NCI-H510A (cell line): ENCODE measurements at places on chromosomes 11 and 22.

- DNase-seq: no peak
Measured at GRCh38 chr11:131626788-131627187, 256.4 kb downstream of the NTM start.

GRCh38 chr11:695538-696248 lies at the start of gene TMEM80:
Gene TMEM80, plus strand, starts transcription at chr11:695816. Its CDS starts 12 bp downstream, at chr11:695828.
- peak; percentile 85 for DNase-seq

- DNase-seq: no peak
Measured at GRCh38 chr11:94793002-94793401, 24.8 kb downstream of the AMOTL1 start.

DNA sequence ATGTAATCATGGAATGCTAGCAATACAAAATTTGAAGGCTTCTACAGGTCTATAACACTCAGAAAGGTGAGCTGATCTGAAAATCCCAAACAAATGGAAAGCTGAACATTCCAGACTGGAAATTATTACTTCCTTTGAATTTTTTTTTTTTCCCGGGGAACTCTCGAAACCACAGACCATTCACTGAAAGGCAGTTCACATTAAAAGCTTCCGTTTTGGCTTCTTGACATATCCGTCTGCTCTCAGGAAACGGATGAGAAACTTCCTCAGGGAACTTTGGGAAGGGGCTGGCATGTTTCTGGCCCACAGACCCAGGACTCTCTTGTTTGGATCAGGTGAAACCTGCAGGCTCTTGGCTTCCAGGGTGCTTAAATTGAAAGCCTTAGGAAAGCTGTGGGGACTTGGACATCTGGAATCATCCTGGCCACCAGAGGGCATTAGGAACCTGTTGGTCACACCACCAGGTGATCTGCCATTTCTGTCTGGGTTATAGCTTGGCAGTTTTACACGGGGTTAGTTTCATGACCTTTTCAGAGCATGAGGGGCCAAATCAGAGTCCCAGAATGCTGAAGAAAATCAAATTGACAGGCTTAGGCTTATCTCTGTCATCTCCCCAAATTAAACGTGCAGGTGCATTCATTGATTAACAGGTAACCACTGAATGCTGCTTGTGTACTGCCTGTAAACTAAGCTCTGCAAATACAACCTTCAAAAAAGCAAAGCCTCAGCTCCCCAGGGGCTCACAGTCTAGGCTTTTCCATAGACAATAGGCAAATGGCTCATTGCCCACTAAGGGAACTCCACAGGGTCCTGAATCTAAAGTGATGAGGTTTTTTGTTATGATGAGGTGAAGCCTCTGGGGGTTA lies 22.7 kb upstream of the GRAMD1B start:
- no peak for DNase-seq

DNA sequence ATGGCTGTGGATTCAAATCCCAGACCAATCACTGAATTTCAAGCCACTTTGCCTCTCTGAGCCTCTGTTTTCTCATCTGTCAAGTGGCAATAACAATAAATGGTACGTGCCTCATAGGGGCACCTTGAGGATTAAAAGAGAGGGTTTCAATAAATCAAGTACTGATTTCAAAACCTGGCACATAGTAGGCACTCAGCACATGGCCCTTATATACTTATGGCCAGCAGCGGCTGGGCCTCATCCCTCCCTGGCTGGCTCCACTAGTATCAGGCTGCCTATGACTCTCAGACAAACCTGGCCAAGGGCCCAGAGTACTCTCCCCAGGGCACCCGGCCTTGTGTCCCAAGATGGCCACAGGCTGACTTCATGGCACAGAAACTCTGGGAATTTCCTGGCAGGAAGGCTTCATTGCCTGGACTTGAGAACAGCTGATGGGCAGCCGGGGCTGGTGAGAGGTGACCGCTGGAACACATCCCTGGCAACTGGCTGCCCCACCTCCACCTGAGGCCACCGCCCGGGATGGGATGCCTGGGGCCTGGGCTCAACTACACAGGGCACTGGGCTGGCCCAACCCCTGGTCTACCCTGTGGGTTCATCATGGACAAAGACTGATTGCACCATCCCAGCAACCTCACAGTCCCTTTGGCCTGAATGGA lies 3.4 kb downstream of the FADS3 start:
- DNase-seq: no peak

- DNase-seq: no peak
Measured at GRCh38 chr22:30655532-30655931, 12.1 kb downstream of the DUSP18 start.

DNA sequence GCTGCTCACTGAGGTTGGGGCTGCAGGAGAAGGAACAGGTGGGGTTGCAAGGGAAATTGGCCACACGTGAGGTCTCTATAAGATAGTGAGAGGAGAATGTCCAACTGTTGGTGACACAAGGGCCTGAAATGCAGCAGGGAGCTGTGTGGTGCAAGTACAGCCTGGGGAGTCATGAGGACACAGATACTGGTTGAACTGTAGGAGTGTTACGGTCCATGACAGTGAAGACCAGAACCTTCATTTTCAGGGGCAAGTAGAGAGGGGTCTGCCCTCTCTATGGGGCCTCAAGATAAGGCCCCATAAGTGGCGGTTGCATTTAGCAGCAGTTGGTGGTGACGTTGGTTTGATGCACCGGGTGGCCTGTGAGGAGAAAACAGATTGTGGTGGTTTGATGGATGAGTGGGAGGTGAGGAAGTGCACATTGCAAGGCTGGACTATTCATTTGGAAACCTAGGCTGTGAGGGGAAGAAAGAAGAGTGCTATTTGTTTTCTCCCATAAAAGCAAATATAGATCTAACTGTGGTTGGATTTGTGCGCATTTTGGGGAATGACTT lies 39.4 kb downstream of the MICAL2 start:
- DNase-seq: no peak

- no peak for DNase-seq
Measured at GRCh38 chr11:121763526-121763925, 310.8 kb upstream of the SORL1-AS1 start.

GRCh38 chr22:47841156-47841555 lies 1078.7 kb downstream of the TBC1D22A start:
- no peak for DNase-seq

DNA sequence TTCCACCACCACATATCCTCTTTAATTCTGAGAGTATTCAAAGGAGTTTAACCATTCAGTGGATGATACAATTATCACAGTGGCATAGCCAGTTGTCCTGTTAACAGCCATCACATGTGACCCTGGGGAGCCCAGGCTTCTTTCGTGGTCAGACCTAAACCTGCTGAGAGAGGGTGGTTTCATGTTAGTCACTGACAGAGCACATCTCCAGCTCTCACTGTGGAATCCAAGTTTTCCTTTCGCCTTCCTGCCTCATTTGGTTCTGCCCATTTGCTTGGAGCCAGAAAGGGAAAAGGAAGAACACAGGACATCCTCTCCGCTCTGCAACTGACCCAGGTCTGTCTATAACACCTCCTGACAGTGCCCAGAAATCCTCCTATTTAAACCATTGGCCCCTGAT lies 60.4 kb downstream of the MCHR1 start:
- no peak for DNase-seq

DNA sequence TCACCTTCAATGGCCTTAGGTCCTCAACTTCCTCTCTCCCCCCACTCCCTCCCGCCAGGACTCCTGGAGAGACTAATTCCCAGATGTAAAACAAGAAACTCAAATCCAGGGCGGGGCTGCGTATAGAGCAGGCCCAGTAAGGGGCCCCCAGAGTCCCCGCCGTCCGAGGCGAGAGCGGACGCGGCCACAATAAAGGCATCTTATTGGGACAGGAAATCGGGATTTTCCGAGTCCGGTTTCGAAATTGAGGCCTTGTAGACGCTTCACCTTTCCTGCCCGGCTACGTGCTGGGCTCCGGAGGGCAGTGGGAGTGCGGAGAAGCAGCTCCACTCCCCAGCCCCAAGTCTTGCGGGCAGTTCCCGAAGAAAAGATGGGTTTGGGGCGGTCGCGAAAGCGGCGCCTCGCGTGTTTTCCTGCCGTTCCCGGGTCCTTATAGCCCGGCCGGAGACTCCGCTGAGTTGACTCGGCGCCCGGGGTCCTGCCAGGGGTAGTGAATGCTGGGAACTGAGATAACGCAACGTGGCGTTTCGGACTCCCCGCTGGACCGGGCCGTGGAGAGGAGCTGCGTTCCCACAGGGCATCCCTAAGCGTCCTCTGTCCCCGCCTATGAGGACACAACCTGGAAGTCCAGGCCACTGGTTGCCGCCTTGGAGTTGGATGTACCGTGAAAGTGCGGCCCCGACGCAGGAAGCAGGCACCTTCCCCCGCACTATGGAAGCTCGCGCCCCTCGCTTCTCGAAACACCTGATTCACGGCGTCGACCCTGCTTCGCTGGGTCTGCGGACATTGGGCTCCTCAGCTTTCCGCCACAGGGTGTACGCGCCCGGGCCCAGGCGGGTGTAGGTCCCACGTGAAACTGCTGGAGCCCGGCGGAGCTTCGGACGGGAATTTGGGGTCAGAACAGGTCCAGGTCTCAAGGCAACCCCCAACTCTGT lies 4.8 kb upstream of the CHRM1 start:
- no peak for DNase-seq

DNA sequence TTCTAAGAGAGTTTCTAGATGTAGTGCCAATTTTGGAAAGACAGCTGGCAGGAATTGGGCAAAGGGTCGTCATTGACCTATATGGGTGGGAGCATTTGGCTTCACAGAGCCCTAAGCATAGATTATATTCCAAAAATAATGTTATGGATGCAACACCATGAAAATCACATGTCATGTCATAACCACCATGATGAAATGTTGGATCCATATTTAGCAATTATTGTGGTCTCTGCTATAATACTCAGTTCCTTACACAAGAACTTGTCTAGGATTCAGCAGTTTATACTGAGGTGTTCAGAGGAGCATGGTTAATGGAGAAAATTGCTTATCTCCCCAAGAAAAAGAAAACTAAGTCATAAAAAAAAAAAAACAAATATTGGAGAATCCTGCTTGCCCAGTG lies 31.6 kb downstream of the NTM start:
- no peak for DNase-seq

DNA sequence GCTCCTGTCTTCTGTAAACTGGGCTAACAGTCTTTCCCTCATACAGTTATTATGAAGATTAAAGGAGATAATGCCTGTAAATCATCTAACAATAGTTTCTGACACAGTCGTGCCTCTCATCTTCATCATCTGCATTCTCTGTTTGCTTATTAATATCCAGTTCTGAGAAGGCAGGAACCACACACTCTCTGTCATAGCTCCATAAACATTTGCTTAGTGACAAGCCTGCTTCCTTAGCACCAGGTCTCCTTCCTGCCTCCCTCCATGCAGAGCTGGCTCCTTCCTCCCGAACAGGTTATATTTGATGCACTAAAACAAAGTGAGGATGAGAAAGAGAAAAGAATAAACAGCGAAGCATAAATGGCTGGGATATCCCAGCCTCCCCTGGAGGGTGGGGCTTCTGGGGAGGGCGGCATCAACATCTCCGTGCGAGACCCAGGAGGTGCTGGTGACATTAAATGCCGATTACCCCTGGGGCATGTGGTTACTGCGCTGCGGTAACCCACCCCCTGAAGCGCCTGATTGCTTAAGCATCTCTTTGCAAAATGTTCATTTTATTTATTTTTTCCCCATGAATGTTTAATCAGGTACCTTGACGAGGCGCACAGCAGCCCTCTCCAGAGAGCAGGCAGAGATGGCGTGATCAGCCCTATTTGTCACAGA lies 404.9 kb downstream of the NXPE2 start:
- DNase-seq: no peak

- no peak for DNase-seq
Measured at GRCh38 chr22:35301372-35301874, 1.7 kb downstream of the TOM1 start.

DNA sequence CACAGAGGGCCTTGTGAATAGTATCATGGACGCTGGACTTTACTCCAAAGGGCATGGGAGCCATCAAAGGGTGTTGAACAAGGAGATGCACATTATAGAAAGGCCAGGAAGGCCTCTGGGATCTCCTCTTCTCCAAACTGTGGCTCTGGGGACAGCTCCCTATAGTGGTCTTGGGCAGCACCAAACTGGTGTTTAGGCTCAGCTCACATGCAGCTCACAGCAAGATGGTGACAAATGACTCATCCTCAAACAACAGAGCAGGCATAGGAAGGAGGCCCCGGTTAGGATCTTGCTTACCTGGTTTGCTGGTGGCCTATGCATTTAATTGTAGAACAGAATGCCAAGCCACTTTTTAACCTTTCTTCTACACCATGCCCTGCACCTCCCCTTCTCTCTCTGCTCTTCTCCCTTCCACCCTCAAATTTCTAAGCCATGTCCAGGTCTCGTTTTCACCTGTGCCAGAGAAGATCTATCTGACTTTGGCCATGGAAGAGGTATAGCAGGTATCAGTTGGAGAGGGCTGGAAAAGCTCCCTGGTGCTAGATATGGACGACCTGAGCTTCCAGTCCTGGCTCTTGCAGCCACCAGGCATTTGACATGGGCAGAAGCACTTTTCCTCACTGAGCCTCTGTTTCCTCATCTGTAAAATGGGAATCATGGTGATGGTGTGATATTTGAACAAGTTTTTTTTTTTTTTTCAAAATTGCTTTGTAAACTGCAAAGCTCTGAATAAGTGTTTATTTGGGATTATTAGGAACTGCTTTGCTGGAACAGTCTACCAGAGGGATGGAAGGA lies 14.4 kb upstream of the EHF start:
- no peak for DNase-seq

DNA sequence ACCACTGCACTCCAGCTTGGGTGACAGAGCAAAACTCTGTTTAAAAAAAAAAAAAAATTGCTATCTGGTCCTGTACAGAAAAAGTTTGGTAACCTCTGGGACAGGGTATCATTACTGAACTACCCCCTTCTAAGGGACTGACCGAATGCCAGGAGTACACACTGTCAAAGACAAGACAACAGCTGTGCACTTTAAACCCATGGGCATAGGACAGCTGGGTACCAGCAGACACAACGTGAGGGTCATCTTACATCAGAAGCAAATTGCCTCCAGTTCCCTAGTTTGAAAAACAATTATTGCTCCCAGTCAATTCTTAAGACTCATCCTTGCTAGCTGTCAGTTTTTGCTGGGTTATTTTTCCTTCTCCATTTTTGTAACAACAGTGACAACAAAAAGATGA lies 17.8 kb downstream of the CD59 start:
- DNase-seq: no peak

DNA sequence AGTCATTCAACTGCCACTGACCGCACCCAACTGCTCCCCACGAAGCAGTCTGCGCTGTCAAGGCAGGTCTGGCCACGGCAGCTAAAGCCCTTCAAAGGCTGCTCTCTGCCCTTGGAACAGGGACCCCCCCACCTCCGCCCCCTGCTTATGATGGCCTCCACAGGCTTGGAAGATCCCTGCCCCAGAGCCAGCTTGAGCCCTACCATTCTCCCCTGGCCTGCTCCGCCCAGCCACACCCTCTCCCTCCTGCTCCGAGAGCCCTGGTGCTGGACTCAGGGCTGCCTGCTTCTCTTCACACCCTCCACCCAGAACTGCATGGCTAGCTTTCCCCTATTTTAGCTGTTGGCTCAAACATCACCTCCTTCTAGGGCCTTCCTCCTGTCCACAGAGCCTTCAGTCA lies 19.0 kb downstream of the ZMAT5 start:
- DNase-seq: no peak

GRCh38 chr11:63560506-63561180 lies 2.5 kb downstream of the PLAAT2 start:
- DNase-seq: no peak

GRCh38 chr11:116535994-116536393 lies 236.8 kb downstream of the BUD13 start:
- no peak for DNase-seq

GRCh38 chr11:108135845-108136544 lies 14.6 kb downstream of the ACAT1 start:
- DNase-seq: no peak

- DNase-seq: no peak
Measured at GRCh38 chr22:30979932-30980331, 10.9 kb downstream of the TUG1 start.

- no peak for DNase-seq
Measured at GRCh38 chr11:35792148-35792845, 129.7 kb downstream of the TRIM44 start.

- DNase-seq: no peak
Measured at GRCh38 chr22:48116871-48117270, 1354.4 kb downstream of the TBC1D22A start.
